ENCODE measurements at places on chromosomes 1 and 21.
A peak's percentile ranks its signal among the peaks of the same experiment; 100 is the strongest.

- no peak for DNase-seq
Observed at GRCh38 chr1:211527006-211527405, 35.0 kb upstream of the RD3 start.

GRCh38 chr1:90045853-90046563 lies 51.1 kb downstream of the ZNF326 start:
- DNase-seq, result peak; percentile 20

- peak; percentile 37 for DNase-seq
Observed at GRCh38 chr1:94989911-94990473, 63.1 kb upstream of the CNN3 start.

- DNase-seq, result no peak
Observed at GRCh38 chr1:208202333-208202995, 41.7 kb downstream of the PLXNA2 start.

DNA sequence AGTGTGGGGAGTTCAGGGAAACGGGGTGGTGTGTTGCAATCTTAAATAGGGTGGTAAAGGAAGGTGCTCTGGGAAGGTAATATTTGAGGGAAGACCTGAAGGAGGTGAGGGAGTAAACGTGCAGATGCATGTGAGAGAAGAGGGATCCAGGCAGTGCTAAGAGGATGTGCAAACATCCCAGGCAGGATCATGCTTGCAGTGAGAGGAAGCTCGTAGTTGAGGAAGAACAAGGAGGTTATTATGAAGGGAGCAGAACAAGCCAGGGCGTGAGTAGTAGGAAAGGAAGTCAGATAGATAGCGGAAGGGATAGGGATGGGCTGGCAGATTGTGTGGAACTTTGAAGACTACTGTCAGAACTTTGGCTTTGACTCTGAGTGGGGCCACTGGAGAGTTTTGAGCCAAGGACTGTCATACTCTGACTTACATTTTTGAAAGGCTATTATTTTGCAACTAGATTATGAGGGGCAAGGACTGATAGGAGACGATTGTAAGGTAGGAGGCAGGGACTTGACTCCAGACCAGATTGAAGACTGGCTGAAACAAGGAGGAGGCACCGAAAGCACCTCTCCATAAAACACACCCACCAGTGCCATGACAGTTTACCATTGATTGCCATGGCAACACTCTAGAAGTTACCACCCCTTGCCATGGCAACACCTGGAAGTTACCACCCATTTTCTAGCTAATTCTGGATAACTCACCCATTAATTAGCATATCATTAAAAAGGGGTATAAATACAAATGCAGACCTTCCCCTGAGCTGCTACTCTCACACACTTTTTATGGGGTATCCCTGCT lies 67.0 kb downstream of the XCL2 start:
- DNase-seq, result no peak

GRCh38 chr1:17148950-17149608 lies 29.8 kb upstream of the PADI2 start:
- no peak for DNase-seq

- peak; percentile 65 for DNase-seq
Observed at GRCh38 chr1:184191181-184191621, 139.7 kb downstream of the TSEN15 start.

DNA sequence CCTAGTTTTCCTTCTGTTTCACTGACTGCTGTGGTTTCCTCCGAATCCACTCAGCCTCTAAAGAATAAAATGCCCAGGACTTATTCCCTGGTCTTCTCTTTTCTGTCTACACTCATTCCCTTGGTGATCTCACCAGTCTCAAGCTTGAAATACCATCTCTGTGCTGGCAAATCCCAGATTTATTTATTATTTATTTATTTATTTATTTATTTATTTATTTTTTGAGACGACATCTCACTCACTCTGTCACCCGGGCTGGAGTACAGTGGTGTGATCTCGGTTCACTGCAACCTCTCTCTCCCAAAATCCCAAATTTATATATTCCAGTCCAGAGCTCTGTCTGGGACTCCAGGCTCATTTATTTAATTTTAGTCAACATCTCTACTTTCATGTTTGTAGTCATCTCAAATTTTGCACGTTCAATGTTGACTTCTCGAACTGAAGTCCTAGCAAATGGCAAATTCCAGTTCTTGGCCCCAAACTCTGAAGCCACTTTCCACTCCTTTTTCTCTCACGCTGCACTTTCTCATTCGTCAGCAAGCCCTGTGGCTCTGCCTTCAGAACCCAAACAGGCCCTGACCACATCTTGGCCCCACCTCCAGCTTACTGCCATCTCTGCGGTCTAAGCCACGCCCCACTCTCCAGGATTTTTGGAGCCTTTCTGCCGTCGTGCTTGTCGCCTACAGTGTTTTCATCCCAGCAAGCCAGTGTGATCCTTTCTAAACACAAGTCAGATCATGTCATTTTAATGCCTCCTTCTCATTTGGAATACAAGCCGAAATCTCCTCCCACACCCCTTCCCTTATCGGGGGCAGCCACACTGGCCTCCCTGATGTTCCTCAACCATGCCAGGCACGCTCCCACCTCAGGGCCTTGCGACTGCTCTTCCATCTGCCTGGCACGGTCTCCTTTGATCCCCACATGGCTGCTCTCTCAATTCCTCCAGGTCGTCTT lies 14.2 kb upstream of the TENT5B start:
- DNase-seq, result peak; percentile 58

- no peak for DNase-seq
Observed at GRCh38 chr1:2115702-2116341, 65.6 kb downstream of the PRKCZ start.

GRCh38 chr1:26704629-26705028 lies 8.8 kb downstream of the ARID1A start:
- DNase-seq, result no peak
